ENCODE measurements at places on chromosomes 1 and 21. TPM values are rescaled to one million over a fixed set of nuclear protein-coding genes. Genes with fewer than 3 reads are reported as not detected.

Gene FOXD2
- 0.86 TPM for total RNA-seq

Gene NCAM2
- 2.4 TPM for total RNA-seq

Gene ETV3L
- total RNA-seq: not detected

Gene DIRAS3
- total RNA-seq: not detected

Gene S100A2
- 373 TPM for total RNA-seq

Gene RGS13
- total RNA-seq: 0.22 TPM

Gene NFASC
- total RNA-seq: 1.6 TPM

Gene ARV1
- 29.4 TPM for total RNA-seq

Data from PC-3 (cell line).